NCI-H146 (cell line): ENCODE measurements at places on chromosomes 4 and X.
A peak's percentile ranks its signal among the peaks of the same experiment; 100 is the strongest.

GRCh38 chr4:53620956-53621355, 29.7 kb upstream of the LNX1 start:
- no peak for DNase-seq

GRCh38 chr4:123631786-123632692, 235.4 kb downstream of the SPRY1 start:
- DNase-seq, result no peak

DNA sequence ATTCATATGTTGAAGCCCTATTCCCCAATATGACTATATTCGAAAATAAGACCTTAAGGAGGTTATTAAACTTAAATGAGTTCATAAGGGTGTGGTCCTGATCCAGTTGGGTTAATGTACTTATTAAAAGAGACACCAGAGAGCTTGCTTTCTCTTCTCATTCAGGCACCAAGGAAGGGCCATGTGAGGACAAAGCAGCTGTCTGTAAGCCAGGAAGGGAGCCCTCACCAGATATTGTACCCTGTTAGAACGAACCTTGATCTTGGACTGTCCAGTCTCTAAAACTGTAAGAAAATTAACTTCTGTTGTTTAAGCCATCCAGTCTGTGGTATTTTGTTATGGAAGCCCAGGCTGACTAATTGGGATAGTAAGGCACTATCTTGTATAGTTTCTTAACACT, 9.1 kb upstream of the YTHDC1 start:
- no peak for DNase-seq

- DNase-seq, result no peak
These were observed 43.2 kb upstream of the IGSF1 start for GRCh38 chrX:131332331-131332730.

- DNase-seq, result no peak
These were observed 44.5 kb downstream of the FGFRL1 start for GRCh38 chr4:1055721-1056590.

DNA sequence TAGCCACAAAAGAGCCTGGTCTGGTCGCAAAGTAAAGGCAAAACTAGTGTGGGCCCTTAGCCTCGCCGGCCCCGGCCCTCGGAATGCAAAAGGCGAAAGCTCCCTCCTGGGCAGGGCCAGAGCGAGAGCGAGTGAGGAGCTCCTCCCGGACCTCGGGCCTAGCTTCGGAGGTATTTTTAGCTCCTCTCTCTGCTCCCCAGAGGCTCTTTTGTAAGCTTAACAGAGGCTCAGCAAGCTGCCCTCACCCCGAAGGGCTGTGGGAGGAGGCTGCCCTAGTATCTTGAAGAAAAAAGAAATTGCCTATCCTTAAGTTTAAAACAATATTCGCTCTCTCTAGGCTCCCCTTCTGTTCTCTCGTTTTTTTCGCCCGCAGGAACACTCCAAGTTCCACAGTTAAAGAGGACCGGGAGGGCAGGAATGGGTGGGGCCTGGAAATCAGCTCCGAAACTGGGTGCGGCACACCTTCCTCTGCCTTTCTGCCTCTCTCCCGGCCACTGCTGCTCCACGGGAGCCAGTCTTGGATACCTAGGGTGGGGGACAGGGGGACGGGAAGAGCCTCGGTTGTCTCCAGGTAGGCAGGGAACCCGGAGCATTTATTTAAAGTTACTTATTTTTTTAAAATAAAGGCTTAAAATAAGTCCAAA, 12.1 kb downstream of the HAND2 start:
- DNase-seq, result no peak

DNA sequence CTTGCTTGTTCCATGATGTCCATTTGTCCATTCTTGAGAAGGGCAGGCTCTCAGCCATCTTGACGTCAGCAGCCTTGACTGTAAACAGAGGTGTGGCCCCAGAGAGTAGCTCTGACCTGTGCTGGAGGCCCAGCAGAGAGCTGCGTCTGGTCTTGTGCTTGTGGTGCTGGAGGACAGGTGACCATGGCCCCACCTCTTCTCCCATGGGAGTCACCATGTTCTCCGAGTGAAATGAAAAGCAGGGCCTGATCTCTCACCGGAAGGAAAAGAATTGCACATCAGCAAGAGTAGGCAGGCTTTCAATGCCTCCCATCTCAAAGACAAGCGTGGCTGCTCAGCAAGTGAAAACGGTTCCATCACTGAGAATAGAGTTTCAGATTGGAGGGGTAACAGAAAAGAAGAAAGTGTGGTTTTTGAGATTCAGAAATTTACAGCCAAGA, 11.5 kb downstream of the PARM1 start:
- no peak for DNase-seq

DNA sequence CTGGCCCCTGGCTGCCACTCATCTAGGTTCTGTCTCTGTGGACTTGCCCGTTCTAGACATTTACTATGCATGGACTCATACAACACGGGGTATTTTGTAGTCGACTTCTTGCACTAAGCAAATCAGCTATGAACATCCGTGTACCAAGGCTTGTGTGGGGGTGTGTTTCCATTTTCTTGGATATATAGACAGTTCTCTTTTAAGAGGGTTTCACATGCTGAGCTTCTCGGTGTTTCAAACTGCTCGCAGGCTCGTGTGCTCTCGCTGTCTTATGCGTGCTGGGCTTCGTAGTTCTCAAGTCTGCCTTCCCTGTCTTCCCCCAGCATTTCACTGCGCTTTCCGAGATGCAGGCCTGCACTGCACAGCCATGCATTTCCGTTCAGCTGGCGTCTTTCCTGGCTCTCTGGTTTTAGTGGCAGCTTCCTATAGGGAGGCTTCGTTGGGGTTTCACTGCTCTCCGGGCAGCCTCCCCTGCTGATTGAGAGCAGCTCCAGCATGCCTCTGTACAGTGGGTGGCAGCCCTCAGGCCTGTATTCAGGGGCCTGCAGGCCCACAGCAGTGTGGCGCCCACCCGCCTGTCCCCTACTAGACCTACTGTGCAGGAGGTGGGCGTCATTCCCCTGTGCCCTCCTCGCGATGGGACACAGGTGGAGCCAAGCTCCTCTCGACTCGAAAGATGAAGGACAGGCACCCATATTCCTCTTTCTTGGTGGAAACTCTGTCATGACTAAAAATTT, 27.6 kb downstream of the ZBTB49 start:
- no peak for DNase-seq

- no peak for DNase-seq
These were observed 1513.0 kb downstream of the STIM2 start for GRCh38 chr4:28373601-28374000.

DNA sequence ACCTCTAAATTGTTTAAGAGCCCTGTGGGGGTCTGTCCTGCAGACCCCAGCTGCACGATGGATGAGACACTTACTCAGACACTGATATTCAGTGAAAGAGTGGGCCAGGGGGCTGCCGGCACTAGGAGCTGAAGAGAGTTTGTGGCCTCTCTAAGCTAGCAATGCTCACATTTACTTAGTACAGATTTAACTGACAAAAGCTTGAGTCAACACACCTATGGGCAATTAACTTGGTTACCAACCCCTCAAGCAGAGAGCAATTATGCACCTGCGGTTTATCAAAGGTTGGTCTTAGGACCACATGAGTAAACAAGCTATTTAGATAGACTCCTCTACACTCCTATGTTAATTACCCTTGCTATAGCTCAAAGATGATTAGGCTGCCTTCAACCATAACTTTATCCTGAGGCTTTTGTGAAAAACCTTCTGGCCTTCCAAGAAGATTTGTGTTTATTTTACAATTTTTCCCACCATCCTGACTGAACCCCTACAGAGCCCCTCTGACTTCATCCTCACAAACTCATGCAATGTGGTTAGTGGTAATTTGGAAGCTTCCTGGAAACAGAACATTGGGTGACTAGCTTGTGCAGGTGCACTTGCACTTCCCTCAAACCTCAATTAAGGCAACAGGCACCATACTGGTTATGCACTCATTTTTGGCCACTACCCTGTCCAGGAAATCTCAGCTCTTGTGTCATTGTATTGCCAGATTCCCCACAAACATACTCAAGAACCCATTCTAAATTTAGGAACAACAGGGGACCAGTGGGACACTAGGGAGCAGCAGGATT, 234.4 kb upstream of the ITM2A start:
- peak; percentile 8 for DNase-seq

GRCh38 chrX:129659141-129659540, 4.4 kb upstream of the APLN start:
- no peak for DNase-seq

GRCh38 chr4:86357608-86358007, 2.2 kb downstream of the MAPK10 start:
- no peak for DNase-seq

DNA sequence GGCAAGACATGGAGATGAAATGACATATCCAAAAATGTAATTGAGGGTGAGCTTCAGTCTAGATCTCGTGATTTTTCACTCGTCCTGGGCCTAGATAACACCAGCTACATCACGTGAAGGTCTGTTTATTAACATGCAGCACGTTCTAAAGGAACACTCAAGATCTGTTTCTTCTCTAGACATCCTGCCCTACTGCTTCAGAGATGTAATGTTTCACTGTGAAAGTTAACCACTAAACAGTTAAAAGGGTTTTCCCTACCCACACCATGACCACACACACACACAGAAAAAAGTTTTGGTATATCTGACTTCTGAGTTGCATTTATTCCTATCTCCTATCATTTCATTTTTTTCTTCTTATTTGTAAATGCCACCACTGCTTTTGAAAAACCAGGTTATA, 52.3 kb upstream of the SMIM31 start:
- no peak for DNase-seq

- DNase-seq, result no peak
These were observed 605.9 kb upstream of the DIPK2B start for GRCh38 chrX:45806410-45807121.

DNA sequence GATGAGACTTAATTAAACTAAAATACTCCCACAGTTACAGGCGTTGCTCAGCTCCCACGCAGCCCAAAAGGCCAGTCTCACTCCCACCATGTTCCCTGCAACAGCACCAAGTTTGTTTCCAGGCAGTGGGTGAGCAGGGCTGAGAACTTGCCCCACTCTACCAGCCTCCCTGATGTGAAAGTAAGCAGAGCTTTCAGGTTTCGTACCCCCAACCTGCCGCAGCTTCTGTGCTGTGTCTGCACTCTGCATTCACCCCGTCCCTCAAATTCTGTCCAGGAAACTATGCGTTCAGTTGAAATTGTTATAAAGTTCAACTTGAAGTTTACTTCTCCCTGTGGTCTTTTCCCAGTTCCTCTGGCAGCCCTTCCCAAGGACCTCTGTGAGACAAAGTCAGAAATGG, 17.2 kb downstream of the GLUD2 start:
- DNase-seq, result no peak

DNA sequence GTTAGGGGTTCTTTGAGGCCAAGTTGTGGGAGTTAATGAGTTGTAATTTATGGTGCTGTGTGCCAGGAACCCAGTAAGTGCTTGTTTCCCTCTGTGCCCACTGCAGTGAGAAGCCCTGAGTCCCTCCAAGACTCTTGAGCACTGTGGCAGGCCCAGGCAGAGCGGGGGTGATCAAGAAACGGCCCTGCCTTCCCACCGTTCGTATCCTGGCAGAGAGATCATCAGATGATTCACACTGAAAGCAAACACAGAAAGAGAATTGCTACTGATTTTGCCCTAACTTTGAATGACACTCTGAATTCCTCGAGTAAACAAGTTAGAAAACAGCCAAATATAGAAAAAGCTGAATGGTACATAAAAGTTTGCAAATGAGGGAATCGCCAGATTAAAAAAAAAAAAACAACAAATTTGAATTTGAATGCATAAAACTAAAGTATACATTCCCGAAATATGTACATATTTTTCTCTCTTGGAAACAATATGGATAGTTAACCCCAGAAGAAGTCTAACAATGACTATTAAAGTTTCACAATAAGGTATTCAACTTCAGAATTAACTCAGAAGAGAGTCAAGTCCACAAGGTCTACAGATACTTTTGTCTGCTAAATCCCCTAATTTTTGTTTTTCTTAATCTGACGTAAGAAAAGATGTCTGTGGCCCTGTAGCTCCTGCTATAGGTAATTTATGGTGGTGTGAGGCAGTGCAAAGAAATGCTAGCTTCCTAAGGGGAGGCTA, 71.8 kb downstream of the AFAP1 start:
- no peak for DNase-seq

DNA sequence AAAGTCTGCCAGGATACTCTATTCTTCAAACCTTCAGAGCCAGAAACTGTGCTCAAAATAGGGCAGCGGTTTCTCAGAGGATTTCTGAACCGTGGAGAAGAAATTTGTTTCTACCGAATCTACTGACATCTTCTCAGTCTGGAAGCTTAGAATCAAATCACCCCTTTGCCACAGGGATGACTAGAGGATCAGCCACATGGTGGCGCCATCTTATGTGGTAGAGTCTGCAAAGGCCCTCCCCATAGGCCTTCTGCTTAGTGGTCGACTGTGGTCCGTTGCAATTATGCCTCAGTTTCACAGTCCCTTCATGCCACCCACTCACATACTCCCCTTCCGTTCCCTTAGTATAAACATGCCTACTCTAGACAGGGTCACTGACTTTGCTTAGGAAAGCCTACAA, 680.7 kb upstream of the SPANXN1 start:
- no peak for DNase-seq

DNA sequence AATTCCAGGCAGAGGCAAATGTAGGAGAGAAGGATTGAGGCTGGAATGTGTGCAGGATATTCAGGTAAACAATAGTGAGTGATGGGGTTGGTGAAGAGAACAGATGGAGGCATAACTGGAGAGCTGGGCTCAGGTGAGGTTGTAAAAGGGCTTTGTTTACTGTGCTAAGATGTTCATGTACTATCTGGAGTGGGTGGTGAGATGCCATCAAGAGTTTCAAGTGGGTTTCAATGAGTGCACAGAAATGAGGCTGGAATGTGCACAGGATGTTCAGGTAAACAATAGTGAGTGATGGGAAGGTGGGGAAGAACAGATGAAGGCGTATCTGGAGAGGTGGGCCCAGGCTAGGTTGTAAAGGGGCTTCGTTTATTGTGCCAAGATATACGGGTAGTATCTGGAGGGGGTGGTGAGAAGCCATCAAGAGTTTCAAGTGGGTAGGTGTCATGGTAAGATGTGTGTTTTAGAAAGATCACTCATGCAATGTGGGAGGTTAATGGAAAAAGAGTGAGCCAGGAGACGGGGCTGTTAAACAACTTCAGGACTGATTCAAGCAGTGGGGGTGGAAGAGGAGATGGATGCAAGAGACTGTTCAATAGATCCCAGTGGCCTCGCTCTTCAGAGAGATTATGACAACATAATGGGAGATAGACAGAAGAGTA, 25.4 kb upstream of the NMU start:
- no peak for DNase-seq

DNA sequence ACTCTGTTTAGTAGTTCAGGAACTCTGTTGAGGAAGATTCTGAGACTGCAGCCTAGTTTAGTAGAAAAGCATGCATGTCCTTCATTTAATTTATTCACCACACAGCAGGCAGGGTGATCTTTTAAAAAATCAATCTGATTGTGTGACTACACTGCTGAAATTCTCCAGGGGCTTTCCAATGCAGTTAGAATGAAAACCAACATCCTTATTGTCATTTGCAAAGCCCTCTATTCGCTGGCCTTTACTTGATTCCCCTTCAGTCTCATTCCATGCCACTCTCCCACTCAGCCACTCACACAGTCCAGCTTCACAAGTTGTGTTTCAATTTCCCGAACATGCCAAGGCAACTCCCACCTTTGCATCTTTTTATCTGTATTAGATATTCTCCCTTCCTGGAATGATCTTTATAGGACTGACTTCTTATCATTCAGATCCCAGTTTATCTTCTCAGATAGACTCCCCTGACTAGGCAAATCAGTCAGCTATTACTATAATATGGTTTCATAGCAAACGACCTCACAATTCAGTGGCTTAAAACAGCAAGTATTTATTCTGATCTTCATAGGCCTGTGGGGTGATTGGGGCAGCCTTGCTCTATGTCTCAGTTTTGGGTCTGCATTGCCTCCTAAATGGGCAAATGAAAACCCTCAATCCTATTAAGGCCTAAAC, 21.3 kb upstream of the FTHL17 start:
- DNase-seq, result no peak
